ENCODE measurements at places on chromosomes 11 and 22.

DNA sequence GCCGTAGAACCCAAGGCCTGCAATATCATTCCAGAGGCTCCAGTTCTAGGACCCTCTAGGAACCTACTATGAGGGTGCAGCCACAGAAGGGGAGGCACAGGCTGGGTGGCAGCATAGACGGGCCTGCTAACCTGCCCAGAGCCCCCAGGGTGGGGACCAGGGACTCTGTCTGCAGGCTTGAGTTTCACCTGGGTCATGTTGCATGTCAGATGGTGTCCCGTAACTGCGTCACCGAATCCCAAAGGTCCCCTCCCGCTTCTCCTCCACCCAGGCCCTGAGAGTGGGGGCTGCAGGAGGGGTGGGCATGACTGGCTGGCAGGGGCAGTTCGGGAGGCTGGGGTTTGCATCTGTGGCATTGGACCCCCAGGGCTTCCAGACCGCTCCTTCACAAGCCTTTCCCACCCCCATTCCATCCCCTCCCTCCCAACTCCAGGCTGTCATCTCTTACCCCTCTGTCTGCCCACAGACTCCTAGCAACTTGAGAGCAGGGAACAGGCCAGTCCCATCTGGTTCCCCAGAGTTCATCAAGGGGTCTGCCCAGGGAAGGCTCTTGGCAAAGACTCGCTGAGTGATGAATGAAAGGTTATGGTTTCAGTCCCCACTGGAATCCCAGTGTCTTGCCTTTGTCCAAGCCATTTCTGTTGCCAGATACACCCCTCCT is 16.3 kb downstream of the MYO7A start:
- no peak for DNase-seq

- DNase-seq: no peak
Observed at GRCh38 chr11:58968251-58968711, 29.0 kb downstream of the GLYATL1 start.

GRCh38 chr11:72598466-72598865 is 75.8 kb downstream of the PDE2A start:
- no peak for DNase-seq

DNA sequence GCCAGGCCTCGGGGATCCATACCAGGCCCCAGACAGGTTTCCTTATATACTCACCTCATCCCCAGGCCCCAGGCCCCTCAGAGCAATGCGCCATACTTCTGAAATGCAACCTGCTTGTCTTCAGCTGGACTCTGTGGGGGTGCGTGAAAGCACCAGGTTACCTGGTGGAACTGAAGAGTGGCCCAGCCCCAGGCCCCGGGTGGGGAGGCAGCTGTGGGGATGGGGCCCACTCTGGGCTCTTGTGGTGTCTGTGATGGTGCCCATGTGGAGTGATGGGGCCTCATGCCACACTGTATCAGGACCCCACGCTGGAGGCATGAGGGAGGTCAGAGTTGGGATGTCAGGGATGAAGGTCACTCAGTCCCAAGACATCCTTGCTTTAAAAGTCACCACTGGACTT is 999.0 kb downstream of the BRD1 start:
- DNase-seq: no peak

DNA sequence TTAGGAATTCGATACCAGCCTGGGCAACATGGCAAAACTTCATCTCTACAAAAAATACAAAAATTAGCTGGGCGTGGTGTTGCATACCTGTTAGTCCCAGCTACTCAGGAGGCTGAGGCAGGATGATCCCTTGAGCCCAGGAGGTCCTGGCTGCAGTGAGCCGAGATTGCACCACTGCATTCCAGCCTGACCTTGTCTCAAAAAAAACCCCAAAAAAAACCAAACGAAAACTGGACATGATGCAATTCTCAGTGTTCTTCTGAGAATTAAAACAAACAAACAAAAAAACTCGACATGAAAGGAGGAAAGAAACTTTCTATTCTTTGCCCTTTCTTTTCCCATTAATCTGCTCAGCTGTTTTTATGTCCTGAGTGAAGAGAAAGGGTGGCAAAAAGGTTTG is 7.4 kb downstream of the MED17 start:
- DNase-seq: no peak

- DNase-seq: no peak
Observed at GRCh38 chr11:34667810-34668582, 47.1 kb downstream of the EHF start.

- no peak for DNase-seq
Observed at GRCh38 chr22:27317971-27318428, 483.6 kb downstream of the MN1 start.

GRCh38 chr11:12409621-12410005 is 32.2 kb downstream of the PARVA start:
- no peak for DNase-seq

GRCh38 chr11:1107316-1108245 is 32.9 kb downstream of the MUC2 start:
- DNase-seq: no peak

DNA sequence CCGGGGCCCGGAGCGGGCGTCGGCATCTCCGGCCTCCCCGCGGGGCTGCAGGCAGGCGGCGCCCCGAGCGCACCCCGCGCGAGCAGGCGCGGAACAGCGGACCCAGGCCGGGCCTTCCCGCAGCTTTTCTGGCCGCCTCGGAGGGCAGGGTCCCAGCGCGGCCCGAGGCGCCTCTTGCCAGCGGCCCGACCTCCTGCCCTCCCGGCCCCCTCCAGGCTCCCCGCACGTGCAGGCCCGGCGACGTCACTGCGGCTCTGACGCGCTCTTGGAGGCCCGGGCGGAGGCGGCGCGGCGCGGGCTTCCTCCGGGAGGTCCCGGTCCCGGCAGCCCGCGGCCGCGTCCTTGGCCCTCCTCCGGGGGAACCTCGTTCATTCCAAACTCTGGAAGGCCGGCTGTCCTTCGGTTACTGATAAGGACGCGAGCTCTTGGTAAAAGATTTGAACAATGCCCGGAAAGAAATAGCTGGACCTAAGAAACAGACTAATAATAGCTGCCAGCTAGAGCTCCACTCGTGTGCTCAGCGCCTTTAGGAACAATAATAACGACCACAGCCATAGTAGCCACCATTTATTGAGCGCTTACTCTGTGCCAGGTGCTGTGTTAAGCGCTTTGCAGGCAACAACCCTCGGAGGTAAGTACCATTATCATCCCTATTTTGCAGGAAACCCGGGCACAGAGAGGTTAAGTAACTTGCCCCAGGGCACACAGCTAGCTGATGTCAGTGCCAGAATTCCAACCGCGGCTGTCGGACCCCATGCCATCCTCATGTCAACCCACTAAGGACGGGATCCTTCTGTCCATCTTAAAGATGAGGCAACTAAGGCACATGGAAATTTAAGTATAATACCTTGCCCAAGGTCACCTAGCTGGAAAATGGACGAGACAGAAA is 39.1 kb upstream of the CREB3L1 start:
- DNase-seq: peak; percentile 68

DNA sequence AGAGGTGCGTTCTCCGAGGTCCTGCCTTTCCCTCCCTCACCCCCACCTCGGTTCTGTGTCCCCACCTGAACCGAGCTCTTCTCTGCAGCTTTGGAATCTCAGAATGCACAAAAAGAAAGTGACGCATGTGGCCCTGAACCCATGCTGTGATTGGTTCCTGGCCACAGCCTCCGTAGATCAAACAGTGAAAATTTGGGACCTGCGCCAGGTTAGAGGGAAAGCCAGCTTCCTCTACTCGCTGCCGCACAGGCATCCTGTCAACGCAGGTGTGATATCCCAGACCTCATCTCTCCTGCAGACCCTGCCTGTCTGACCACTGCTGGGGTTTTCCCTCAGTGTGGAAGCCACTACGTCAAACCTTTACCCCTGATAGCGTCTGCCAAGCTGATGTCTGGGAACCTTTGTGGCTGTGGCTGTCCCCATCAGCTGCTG is 13.9 kb downstream of the ACP2 start:
- no peak for DNase-seq

GRCh38 chr11:18115360-18116127 is 9.7 kb upstream of the SAAL1 start:
- DNase-seq: peak; percentile 39

DNA sequence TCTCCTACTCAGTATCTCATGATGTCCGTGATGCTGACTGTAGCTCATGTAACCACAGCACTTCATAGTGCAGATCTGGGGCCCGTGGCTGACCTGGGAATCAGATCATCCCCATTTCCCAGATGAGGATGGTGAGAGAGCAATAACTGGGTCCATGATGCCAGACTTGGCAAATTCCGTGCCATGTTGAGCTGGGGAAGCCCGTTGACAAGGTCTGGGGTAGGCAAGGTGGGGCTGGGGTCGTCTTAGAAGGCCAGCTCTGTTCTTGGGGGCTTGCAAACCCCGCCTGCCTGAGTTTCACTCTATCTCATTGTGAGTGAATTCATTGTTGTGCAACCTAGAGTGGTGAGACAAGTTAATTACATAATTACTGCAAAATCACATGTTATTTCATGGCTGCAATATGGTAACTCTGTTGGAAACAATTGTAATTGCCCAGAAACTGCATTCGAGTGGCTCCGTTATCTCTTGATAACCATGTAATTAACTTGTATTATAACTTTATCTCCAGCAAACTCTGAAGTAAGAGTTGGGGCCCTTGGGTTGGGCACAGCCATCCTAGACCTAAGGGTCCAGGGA is 41.7 kb downstream of the LMO1 start:
- DNase-seq: no peak

DNA sequence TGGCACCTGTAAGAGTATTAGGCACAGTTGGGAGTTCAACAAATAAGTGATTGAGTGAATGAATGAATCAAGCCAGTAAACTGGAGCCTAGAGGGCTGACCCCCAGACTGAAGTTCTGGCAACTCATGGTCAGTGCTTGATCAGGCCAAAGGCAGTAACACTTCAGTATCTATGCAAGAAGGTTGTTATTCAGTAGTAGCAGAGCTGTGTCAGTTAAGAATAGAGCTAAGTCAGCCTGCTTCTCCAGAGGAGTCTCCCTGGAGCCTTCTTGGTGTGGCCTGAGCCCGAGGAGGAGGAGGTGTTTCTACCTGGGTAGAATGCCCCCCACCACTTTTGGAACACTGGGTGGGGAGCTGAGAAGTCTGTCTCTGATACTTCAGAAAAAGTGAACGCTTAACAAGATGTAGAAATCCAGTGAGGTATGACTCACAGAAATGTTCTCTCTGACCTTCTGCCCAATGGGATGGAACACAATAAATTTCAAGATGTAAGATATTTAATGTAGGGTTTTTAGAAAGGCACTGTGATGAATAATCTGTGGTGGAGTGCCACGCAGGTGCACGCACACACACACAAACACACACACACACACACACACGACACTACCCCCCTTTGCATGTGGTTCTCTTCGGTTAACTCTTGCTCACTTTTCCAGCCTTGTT is 219.9 kb downstream of the HIPK3 start:
- no peak for DNase-seq

DNA sequence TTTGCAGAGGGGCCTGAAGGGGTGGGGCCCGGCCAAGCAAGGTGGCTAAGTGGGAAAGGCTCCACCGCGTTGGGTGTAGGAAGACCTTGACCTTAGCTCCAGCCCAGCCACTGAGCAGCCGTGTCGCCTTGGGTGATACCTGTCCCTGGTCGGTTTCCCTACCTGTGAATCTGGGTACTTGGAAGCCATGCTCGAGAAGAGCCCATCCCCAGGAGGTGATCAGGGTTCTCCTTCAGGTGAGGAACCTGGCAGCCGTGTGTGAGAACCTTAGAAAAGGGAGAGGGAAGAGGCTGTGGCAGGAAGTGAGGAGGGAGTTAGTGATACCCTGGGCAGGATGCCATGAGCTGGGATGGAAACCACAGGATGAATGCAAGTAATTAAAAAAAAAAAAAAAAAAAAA is 21.6 kb downstream of the PPARA start:
- no peak for DNase-seq

DNA sequence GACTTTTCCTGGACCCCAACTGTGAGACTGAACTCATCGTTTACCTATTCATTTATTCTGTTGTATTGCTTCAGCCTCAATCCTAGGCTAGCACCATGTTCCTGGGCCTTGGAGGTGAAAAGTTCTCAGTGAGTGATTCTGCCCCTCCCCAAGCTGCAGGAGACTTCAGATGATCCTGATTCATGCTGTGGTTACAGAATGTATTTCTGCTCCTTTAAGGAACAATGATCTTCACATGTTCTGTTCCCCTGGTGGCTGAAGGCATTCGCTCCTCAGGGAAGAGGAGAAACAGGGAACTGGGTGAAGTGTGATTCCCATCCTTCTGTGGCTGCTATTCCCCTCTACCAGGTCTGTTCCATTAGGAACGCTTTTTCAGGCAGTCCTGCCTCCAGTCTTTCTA is 2.4 kb downstream of the OR52E1 start:
- no peak for DNase-seq

- no peak for DNase-seq
Observed at GRCh38 chr11:118536726-118537125, 5.7 kb downstream of the TMEM25 start.

DNA sequence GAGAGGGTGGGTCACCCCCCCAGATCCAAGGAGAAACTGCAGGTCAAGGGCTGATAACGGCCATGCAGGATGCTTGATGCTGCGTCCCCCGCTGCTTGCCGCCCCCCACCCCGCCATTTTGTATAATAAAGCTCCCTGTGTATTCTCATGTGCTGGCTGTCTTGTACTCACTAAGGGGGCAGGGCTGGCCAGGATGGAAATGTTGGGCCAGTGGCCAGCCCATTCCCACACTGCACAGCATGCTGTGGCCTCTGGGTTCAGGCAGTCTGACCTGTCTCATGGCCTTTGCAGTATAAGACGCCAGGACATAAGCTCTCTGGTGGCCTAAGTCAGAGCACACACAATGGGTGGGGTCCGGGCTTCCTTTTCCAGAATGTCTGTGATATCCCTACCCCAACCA is 421 bp upstream of the PRR33 start:
- DNase-seq: no peak

DNA sequence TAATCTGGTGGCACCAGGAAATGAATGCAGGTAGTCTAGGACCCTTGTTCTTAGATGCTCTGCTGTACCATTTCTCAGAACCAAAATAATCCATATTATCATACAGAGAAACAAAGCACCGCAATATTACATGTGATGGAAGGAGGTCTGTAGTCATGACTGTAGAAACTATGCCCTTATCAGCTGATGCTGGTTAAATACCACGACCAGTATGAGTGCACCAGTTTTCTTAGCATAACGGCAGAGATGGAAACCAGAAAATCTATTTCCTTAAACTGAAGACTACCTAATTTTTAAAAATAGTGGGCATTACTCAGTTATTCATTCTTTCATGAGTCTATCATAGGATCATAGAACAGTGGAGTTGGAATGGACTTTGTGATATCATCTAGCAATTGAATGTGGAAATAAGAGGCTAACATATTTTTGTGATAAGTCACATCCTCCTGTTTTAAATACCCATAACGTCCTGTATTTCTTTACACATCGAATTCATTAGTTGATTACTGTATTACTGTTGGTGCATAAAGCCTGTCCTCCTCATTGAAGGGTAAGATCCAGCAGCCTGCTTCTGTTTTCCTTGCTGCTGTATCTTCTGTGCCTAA is 15.1 kb downstream of the JHY start:
- no peak for DNase-seq

GRCh38 chr11:125627236-125627910 is 2.4 kb downstream of the CHEK1 start:
- no peak for DNase-seq

DNA sequence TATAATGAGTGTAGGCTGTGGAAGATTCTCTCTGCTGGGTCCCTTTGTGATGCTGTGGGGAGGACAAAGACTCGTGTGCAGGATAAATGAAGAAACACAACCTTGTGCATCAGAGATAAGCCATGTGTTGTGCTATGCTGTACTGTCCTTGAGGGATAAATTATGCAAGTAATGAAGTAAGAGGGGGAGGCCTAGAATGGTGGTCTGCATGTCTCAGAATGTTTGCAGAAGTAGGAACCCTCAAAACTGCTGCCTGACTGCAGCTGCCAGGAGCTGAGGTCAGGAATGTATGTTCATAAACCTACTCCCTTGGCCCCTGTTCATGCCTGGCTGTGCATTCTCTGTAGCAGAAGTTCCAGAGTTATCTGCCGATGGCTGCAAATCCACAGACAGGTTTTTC is 4.6 kb upstream of the SMCO4 start:
- no peak for DNase-seq

Data from activated T-cell treated with anti-CD3 and anti-CD28 coated beads for 48 hours (primary cell).